ENCODE measurements at places on chromosomes 7 and 10. TPM values are rescaled to one million over a fixed set of nuclear protein-coding genes. Genes with fewer than 3 reads are reported as not detected.

DNA sequence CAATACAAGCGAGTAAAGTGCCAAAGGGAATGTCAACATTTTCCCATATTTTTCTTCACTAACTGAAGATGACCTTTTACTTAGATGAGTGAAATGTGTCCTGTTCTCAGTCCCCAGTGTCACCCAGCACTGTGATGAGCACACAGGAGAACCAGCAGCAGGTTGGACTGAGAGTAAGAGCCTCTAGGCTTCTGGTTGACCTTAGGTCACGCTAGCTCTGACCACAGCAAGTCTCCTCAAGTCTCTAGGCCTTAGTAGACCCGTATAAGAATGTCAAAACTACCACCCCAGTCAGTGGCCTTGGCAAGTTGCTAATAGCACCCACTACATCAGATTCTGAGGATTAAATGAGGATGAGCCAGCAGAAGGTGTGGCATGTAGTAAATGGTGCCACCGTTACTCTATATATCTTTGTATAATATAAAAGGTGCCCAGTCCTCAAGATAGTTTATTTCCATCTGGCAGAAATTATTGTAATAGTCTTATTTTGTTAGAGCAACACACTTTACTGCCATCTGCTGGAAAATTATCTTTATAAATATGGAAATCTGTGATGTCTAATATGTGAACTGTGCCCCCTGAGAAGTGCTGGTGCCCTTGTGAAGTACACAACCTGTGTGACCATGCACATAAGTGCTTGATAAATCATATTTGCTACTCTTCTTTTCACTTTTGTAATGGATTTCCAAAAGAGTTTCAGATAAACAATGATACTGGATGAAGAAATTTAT is 75.7 kb downstream of the SPAG6 start:
- H3K4me1 ChIP-seq: peaks cover 9% of the 10 kb centered on the region
- H3K27me3 ChIP-seq: no peaks in the 10 kb centered on the region
- no peak for DNase-seq
- no peak overlapping the region for H3K27ac ChIP-seq
- no peak overlapping the region for H3K4me3 ChIP-seq
- no peaks in the 10 kb centered on the region for H3K36me3 ChIP-seq

Gene CTNNA3
- 0.20 TPM for total RNA-seq

DNA sequence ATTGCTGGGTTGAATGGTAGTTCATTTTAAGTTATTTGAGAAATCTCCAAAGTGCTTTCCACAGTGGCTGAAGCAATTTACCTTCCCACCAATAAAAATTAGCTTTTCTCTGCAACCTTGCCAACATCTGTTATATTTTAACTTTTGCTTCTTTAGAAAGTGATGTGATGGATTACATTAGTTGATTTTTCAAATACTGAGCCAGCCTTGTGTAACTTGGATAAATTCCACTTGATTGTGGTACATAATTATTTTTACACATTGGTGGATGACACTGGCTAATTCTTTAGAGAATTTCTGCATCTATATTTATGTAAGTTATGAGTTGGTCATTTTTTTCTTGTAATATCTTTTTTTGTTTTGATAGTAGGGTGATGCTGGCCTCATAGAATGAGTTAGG is 634.1 kb downstream of the GALNT17 start:
- no peaks in the 10 kb centered on the region for H3K4me1 ChIP-seq
- H3K27ac ChIP-seq: no peak overlapping the region
- no peaks in the 10 kb centered on the region for H3K27me3 ChIP-seq
- no peak for DNase-seq
- H3K36me3 ChIP-seq: no peaks in the 10 kb centered on the region
- H3K4me3 ChIP-seq: no peak overlapping the region

- H3K4me1 ChIP-seq: peaks cover 9% of the 10 kb centered on the region
- no peaks in the 10 kb centered on the region for H3K27me3 ChIP-seq
- no peak for DNase-seq
- peak overlapping the region; percentile 83 for H3K4me3 ChIP-seq
- peak overlapping the region; percentile 45 for H3K27ac ChIP-seq
Observed at GRCh38 chr7:36153571-36154097, 580 bp downstream of the EEPD1 start.

DNA sequence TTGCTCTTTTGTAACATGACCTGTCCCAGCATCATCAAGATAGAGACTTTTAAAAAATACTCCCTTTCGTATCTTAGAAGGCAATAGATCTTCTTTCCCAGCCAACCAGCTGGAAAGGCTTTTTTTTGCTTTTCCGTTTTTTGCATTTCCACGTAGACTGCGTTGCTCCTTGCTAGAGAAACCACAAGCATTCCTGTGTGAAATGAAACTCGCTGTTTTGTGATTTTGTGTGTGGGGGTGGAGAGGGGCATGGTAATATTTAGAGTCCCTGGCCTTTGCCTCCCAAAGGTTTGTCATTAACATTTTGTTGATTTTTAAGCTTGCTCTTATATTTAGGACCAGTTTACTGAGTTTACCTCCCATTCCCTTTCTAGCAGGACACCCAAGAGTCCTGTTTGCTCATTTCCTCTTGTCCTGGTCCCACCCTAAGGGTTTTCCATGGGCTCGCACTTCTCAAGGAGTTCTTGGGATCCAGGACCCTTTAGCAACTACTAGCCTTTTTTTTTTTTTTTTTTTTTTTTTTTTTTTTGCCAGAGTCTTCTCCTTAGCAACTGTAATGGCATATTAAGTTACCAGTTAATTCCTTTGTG is 243.6 kb downstream of the BICC1 start:
- no peaks in the 10 kb centered on the region for H3K27me3 ChIP-seq
- peaks cover 29% of the 10 kb centered on the region for H3K4me1 ChIP-seq
- no peak for DNase-seq
- H3K4me3 ChIP-seq: no peak overlapping the region
- H3K27ac ChIP-seq: peak overlapping the region; percentile 31
